ENCODE measurements at places on chromosomes 2 and 18. TPM values are rescaled to one million over a fixed set of nuclear protein-coding genes. Genes with fewer than 3 reads are reported as not detected.

DNPEP gene
- total RNA-seq: 65.7 TPM

CACNB4 gene
- 0.43 TPM for total RNA-seq

MARCHF4 gene
- total RNA-seq: 5.2 TPM

PID1 gene
- 16.4 TPM for total RNA-seq

ASPRV1 gene
- under 0.01 TPM for total RNA-seq

UGT1A10 gene
- not detected for total RNA-seq

ADAM23 gene
- total RNA-seq: 9.5 TPM

KCNF1 gene
- not detected for total RNA-seq
